ENCODE measurements at places on chromosomes 5 and 9.

DNA sequence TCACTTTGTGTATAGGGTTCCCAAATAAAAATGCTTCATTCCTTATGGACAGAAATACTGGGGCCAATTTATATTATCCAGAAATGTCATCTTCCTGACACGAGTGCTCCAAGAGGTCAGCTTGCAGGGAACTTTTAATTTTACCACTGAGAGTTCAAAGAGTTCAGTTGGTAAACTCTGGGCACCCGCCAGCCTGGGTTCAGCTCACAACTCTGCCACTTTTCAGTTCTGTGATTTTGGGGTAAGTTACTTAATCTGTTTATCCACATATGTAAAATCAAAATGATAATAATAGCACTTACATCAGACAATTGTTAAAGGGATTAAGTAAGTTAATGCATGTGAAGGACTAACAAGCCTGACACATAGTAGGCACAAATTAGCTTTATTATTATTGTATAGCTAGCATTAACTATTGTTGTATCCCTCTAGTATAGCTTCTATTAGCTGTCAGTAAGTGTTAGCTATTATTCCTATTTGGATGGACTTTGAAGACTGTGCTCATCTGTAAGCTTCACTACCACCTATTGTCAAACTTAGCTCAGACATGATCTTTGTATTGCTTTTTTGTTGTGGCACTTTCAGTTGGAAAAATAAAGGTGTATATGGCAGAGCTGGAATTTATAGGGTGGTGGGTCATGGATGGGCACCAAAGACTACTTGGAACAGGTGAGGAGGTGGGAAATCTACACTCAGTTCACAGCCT is 1.6 kb downstream of the MEGF10 start:
- no peak for DNase-seq

- no peak for DNase-seq
Observed at GRCh38 chr9:93918061-93918460, 37.1 kb downstream of the BARX1 start.

DNA sequence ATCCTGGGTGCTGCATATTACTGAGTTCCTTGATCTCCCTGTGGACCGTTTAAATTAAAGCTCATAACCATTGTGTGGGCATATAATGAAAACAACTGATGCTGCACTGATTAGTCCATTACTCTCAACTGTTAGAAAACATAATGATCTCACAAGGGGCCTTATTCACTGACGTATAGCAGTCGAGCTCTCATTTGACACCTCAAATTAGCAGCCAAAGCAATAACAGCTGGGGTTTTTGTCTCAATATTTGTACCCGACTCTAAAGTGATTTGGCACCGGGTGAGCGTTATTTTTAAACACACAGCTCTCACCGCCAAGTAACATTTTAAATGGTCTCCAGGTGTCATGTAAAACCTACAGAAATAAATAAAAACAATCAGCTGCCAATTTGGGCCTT is 252.2 kb upstream of the PANK3 start:
- no peak for DNase-seq

DNA sequence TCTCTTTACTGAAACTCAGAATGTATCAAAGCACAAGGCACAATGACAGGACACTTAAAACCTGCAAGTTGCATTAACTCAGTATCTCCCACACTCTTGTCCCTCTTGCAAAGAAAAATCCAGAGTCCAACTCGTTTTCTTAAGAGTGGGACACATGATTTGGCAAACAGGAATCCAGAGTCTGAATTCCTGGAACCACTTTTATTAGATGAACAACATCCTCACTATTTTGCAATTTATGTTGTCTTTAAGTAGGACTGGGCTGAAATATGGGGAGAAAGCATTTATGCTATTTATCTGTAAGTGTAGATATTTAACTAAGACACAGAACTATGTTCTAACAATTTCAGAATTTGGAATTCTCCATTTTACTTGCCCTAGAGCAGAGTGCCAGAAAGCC is 69.1 kb downstream of the ABCA1 start:
- DNase-seq = no peak

DNA sequence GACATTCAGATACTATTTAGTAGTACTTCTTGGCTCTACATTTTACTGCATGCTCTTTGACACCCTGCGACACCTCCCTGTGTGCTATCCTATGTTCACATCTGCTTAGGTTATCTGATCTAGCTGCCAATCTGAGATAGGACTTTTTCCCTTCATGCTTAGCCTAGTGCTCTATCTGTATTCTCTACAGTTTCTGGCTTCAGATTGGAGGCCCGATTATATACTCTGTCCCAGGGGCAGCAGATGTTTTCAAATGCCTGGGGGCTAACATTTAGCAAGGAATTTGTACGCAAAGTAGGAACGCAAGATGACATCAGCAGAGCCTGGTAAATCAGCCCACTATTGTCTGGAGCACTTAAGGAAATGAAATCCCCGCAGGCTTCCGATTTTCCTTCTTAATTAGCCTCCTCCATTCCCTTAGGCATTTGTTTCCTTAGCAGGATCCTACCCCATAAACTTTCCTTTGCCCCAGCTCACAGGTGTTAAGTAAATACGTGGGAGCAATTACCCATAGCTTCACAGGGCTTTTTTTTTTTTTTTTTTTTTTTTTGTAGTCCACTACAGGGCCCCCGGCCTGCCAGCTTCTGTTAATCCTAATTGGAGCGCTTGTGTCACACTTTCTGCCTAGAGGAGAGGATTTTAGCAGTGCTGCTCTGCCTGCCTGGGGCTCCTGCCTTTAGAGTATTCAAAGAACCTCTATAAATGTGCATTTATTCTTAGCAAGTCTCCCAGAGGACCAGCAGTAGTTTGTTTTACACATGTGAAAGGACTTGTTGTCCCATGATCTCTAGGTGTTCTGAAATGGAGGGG is 61.1 kb upstream of the LPAR1 start:
- DNase-seq = no peak

DNA sequence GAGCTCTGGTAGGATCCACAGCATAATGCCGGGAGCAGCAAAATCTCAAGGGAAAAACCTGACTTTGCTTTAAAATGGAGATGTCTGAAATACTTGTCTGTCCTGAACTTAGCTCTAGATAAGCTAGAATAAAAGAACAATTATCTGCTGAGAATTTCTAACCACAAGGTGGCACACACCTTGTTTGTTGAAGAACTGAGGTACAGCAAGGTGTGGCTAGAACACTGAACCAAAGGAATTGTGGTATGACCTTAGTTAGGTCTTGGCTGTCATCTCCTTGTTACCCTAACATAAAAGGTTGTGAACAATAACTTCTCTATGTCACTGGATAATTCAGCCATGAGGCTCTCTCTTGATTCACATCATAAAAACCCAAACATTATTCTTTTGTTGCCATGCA is 72.3 kb upstream of the ANXA1 start:
- peak; percentile 15 for DNase-seq

DNA sequence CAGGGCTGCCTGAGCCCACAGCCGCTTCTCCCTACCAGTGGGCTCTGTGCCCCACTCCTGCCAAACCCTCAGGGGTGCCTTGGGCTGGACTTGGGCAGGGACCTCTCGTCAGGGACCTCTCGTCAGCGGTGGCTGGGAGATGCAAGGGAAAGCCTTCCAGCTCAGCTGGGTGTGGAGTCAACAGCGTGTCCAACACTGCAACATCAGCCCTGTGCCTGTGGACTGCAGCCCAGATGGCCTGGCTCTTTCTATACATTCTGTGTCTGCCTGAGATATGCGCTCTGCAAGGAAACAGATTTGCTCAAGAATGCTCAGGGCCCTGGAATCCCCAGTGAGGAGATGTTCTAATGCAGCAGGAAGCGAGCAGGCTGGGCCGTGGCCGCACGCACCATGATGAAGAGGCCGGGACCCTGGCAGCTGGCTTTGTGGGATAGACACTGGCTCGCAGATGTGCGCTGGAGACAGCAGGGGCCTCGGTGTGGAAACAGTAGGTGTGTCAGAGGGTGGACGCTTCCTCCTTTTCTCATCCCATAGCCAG is 85.0 kb upstream of the COL5A1 start:
- no peak for DNase-seq

GRCh38 chr5:73764586-73764985 is 138.6 kb downstream of the ARHGEF28 start:
- no peak for DNase-seq

- peak; percentile 6 for DNase-seq
Observed at GRCh38 chr5:83430130-83431010, 41.2 kb upstream of the VCAN start.

DNA sequence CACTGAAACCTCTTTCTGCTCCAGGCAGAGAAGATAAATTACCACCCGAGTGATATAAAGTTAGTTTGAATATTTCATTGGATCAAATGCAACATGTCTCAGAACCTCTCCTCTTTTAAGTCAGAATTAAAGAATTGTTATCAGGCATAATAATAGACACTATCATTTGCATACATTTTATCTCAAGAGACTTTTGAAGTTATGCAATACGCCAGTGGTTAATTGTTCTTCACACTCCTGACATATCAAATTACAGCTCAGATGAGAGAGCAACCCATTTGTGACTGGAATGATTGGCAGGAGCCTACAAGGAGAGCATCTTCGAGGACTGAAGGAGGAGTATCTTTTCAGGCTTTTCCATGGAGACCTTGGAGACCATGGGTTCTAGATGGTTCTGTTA is 452.2 kb downstream of the KDM4C start:
- no peak for DNase-seq

- DNase-seq = no peak
Observed at GRCh38 chr9:13627502-13627901, 348.0 kb upstream of the MPDZ start.

DNA sequence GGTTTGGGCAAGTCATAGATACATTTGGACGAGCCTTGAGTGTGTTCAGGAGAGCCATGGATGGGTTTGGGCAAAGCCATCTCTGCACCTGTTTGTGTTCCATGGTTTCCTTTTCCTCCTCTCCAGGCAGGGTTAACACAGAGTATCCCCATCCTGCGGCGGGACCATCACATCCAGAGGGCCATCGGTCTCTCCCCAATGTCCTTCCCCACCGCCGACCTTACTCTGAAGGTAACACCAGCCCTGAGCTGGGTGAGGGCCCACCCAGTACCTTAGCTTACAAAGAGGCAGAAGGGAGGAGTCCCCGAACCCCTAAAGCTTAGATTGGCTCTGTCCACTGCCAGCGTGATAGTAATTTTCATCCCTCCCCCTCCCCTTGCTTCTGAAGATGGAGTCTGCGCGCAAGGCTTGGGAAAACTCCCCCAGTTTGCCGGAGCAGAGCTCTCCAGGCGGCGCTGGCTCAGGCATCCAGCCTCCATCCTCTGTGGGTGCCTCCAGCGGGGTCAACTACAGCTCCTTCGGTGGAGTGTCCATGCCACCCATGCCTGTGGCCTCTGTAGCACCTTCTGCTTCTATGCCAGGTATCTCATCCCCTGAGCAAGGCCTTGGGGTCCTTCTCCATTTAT is 18.0 kb upstream of the POMT1 start:
- no peak for DNase-seq

GRCh38 chr9:123749580-123750202 is 180.2 kb downstream of the DENND1A start:
- no peak for DNase-seq

DNA sequence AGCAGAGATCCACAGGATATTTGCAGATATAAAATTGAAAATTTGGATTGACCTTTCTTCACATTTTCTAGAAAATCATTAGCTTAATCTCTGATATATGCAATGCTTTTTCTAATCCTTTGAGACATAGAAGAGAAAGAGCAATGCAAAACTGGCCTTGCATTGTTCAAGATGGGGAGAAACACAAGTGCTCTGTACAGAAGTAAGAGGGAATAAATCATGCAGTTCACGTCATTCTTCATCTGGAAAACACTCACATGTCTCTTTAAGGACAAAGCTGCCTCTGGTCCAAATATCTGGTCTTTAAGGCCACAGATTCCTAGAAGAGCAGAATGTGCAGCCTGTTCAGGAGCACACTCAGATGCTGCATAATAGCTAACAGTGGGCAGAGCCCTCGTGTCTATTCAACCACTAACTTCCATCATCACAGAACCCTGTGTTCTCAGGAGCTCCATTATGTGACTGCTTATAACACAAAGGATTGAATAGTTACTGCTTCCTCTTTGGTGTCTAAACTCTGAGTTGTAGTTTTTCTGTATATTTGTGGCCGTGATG is 277.5 kb downstream of the PLK2 start:
- DNase-seq = peak; percentile 7

GRCh38 chr5:74952406-74952805 is 86.2 kb upstream of the FAM169A start:
- no peak for DNase-seq

- no peak for DNase-seq
Observed at GRCh38 chr9:2967766-2968165, 123.9 kb upstream of the PUM3 start.

DNA sequence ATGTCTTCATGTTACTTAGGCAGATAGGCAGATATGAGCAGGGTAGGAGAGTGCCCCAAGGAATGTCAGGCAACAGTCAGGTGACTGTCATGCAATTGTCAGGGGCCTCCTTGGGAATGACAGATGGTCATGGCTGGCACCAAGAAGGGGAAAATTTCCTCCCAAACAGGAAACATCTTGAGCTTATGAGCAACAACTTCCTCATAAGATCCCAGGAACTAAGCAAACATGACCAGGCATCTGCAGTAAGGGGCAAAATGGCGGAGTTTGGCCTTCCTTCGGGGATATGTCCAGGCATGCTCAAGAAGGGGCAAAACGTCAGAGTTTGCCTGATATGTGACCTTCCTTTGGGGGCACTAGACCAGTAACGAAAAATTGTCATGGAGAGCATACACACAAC is 591.8 kb downstream of the PDE4D start:
- DNase-seq = no peak

DNA sequence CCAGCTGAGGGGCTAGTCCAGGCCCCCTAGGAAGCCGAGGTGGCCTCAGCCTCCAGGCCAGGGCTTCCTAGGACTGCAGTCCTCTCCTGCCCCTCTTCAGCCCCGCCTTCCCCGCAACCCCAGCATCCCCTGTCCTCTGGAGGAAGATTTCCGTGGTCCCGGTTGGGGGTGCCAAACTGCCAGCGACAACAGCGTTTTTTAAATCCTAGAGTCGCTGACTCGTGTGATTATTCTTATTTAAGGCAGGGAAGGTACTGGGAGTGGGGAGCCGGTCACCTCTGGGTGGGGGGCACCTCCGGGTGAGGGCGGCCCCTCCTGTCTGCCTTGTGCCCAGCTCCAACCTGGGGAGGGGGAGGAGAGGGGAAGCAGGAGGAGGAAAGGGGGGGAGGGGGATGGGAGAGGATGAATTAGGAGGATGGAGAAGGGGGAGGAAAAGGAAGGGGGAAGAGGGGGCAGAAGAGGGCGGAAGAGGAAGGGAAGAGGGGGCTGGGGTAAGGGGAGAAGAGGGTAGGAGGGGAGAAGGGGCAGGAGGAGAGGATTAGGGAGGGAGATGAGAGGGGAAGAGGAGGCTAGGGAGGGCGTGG is 173.1 kb upstream of the IER5L start:
- DNase-seq = no peak

DNA sequence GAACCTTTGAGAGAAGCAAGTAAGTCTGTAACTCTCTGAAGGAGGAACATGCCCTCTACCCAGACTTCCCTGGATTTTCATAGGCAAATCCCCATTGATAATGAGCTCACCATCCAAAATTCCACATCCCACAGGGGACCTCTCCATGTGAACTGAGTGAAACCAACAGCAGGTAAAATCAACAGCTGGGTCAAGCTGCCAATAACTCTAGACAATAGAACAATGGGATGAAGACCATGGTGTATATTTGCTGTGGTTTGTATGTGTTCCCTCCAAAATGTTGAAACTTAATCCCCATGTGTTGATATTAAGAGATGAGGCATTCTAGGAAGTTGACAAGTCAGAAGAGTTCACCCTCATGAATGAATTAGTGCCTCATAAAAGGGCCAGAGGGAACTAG is 110.2 kb upstream of the MYO10 start:
- DNase-seq = no peak
